ENCODE measurements at places on chromosomes 6 and 20. TPM values are rescaled to one million over a fixed set of nuclear protein-coding genes. Genes with fewer than 3 reads are reported as not detected.

HLA-DQA1 gene
- 4.7 TPM for polyA plus RNA-seq

HAO1 gene
- polyA plus RNA-seq: not detected

CRISP2 gene
- not detected for polyA plus RNA-seq

SIRPB2 gene
- not detected for polyA plus RNA-seq

BEND3 gene
- polyA plus RNA-seq: not detected

CD109 gene
- 0.10 TPM for polyA plus RNA-seq

C20orf202 gene
- 0.18 TPM for polyA plus RNA-seq

TFAP2D gene
- polyA plus RNA-seq: not detected

GPR31 gene
- not detected for polyA plus RNA-seq

IP6K3 gene
- not detected for polyA plus RNA-seq

ACTL10 gene
- polyA plus RNA-seq: 1.7 TPM

Measured in CD4-positive, alpha-beta memory T cell (primary cell).